ENCODE measurements at places on chromosomes 7 and 10. TPM values are rescaled to one million over a fixed set of nuclear protein-coding genes. Genes with fewer than 3 reads are reported as not detected.

ST8SIA6 gene
- total RNA-seq: 0.18 TPM

GDF2 gene
- total RNA-seq: 0.16 TPM

NCF1 gene
- 0.83 TPM for total RNA-seq

CTNNA3 gene
- total RNA-seq: 0.27 TPM

MOGAT3 gene
- not detected for total RNA-seq

ZNF775 gene
- total RNA-seq: 0.81 TPM

LRRC17 gene
- total RNA-seq: 1.9 TPM

SLF2 gene
- 22.8 TPM for total RNA-seq

UCMA gene
- total RNA-seq: not detected

ODAD2 gene
- 10.4 TPM for total RNA-seq

SLC18A3 gene
- total RNA-seq: 0.10 TPM

JAKMIP3 gene
- total RNA-seq: 0.85 TPM

EBLN1 gene
- total RNA-seq: 0.29 TPM

AOAH gene
- 0.69 TPM for total RNA-seq

UTF1 gene
- not detected for total RNA-seq

NKX2-3 gene
- 0.33 TPM for total RNA-seq

NPSR1 gene
- total RNA-seq: 2.0 TPM

CADPS2 gene
- 5.5 TPM for total RNA-seq

Data from motor neuron (in vitro differentiated cells).